ENCODE measurements at places on chromosomes 5 and 9.

DNA sequence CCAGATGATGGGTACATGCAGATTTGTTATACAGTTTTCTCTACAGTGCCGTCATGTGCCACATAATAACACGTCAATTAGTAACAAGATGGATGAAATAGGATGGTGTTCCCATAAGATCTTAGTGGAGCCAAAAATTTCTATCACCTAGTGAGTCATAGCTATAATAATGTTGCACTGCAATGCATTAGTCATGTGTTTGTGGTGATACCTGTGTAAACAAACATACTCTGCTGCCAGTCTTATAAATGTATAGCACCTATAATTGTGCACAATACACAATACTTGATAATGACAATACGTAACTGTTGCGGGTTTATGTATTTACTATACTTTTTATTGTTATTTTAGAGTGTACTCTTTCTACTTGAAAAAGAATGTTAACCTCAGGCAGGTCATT is 865.4 kb downstream of the MAT2B start:
- no peak for DNase-seq

GRCh38 chr5:56447232-56447631 is 214.1 kb upstream of the ANKRD55 start:
- DNase-seq: no peak

- DNase-seq: no peak
These were observed 586 bp upstream of the PDZD2 start for GRCh38 chr5:31638345-31638744.

GRCh38 chr5:141800617-141801016 is 77.6 kb downstream of the PCDH1 start:
- no peak for DNase-seq

All from NCI-H510A (cell line).